ENCODE measurements at places on chromosomes 13 and 19.

GRCh38 chr13:46667687-46668281 lies 114.8 kb downstream of the LRCH1 start:
- DNase-seq = peak; percentile 25

DNA sequence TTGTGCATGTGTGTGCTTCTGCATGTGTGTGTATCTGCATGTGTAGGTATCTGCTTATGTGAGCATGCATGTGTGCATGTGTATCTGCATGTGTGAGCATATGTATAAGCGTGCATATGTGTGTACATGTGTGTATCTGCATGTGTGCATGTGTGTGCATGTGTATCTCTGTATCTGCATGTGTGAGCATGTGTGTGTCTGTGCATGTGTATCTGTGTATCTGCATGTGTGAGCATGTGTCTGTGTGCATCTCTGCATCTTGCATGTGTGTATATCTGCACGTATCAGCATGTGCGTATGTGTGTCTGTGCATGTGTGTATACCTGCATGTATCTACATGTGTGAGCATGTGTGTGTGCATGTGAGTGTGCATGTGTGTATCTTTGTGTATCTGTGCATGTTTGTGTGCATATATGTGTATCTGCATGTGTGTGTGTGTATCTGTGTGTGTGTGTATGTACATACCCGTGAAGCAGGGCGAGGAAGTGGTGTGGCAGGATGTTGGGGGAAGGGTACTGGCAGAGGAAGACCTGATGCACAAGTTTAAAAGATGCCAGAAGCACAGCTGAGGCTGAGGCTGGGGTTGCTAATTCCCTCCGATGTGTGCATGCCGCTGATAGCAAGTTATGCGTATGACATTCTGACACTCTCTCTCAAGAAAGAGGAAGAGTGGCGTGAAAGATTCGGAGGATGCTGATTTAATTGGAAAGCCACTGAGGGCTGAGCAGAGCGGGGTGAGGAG lies 64.2 kb downstream of the TEX29 start:
- no peak for DNase-seq

DNA sequence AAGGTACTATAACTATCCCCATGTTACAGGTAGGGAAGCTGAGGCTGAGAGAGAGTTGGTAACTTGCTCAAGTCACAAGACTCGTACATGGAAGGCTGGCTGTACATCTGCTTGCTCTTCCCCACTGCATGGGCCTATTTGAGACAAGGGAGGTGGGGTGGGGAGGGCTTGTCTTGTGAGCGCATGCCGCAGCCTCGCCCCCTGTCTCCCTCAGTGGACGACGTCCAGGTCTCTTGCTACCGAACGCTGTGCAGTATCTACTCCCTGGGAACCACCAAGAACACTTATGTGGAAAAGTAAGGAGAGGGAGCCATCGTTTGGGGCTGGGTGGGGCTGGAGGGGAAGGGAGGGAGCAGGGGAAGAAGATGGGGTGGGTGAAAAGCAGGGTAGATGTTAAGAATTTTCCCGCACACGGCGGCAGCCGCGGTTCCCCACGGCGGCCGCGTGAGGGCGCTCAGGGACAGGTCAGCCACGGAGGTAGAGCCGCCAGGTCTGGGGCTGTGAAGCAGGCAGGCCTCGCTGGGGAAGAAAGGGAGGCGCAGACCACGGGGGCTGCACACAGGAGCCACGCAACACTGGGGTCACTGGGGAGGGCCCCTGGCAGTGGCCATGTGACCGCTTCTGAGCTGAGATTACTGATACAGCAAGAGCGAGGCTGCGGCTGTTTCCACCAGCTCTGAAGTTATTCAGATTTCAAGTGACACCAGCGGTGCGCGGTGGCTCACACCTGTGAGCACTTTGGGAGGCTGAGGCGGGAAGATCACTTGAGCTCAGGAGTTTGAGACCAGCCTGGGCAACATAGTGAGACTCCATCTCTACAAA lies 81.5 kb downstream of the RYR1 start:
- DNase-seq = peak; percentile 97

GRCh38 chr13:80884056-80884785 lies 543.3 kb upstream of the SPRY2 start:
- DNase-seq = no peak

DNA sequence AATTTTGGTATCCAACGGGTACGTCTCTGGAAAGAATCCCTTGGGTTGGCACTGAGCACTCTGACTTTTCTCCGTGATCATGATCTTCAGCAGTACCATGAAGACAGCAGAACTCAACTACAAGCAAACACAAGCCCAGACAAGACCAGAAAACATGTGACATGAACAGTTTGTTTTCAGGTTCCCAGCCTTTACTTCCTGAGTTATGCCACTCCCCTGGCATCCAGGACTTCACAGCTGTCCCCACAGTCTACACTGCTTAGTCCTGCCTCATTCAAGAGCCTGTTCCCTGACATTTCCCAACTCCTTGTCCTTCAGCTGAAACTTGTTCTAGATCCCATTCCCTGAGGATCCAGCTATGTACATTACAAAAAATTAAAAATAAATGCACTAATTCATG lies 4.9 kb upstream of the N4BP2L1 start:
- DNase-seq = no peak

GRCh38 chr13:42275506-42275905 lies 3.6 kb downstream of the AKAP11 start:
- no peak for DNase-seq

GRCh38 chr19:7868671-7869452 lies 5.3 kb downstream of the PRR36 start:
- DNase-seq = peak; percentile 96

GRCh38 chr19:38975214-38975860 lies at the start of gene FBXO17:
Gene FBXO17 (minus strand): TSS chr19:38975742. CDS start chr19:38950319, 25,423 bp downstream.
- no peak for DNase-seq

DNA sequence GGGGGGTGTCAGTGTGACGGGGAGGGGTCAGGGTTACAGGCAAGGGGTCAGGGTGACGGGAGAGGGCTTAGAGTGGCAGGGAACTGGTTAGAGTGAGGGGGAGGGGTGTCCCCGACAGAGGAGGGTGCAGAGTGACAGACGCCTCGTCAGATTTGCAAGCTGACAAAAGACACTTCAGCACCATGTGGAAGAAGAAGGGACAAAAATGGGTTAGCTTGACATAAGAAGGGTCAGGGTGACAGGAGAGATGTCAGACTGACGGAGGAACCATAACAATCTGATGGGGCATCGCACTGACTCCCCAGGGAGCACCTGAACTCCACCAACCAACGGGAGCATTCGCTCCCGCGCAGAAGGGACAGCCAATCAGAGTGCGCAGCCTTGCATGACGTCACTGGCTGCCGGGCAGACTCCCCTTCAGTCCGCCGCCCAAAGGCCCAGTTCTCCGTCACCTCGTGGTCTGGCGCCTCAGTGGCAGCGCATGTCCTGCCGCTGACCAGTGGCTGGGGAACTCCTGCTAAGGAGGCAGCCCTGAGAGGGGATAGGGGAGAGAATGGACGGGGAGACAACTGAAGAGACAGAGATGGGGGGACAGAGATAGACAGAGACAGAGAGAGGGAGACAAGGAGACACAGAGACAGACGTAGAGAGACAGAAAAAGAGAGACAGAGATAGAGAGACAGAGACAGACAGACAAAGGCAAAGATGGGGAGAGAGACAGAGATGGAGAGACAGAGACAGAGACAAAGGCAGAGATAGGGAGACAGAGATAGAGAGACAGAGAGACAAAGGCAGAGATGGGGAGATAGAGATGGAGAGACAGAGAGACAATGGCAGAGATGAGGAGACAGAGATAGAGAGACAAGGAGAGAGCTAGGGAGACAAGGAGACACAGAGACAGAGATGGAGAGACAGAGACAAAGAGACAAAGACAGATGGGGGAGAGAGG lies 30.2 kb downstream of the C19orf81 start:
- DNase-seq = peak; percentile 97

GRCh38 chr13:25018729-25019115 lies 77.2 kb upstream of the PABPC3 start:
- DNase-seq = no peak

- DNase-seq = no peak
Observed at GRCh38 chr19:40493778-40494177, 27.0 kb downstream of the SPTBN4 start.

- DNase-seq = no peak
Observed at GRCh38 chr19:15989889-15990288, 41.1 kb downstream of the OR10H4 start.

- no peak for DNase-seq
Observed at GRCh38 chr13:44181931-44182330, 191.7 kb upstream of the SERP2 start.

- no peak for DNase-seq
Observed at GRCh38 chr19:48401287-48401686, 7.8 kb downstream of the GRIN2D start.

DNA sequence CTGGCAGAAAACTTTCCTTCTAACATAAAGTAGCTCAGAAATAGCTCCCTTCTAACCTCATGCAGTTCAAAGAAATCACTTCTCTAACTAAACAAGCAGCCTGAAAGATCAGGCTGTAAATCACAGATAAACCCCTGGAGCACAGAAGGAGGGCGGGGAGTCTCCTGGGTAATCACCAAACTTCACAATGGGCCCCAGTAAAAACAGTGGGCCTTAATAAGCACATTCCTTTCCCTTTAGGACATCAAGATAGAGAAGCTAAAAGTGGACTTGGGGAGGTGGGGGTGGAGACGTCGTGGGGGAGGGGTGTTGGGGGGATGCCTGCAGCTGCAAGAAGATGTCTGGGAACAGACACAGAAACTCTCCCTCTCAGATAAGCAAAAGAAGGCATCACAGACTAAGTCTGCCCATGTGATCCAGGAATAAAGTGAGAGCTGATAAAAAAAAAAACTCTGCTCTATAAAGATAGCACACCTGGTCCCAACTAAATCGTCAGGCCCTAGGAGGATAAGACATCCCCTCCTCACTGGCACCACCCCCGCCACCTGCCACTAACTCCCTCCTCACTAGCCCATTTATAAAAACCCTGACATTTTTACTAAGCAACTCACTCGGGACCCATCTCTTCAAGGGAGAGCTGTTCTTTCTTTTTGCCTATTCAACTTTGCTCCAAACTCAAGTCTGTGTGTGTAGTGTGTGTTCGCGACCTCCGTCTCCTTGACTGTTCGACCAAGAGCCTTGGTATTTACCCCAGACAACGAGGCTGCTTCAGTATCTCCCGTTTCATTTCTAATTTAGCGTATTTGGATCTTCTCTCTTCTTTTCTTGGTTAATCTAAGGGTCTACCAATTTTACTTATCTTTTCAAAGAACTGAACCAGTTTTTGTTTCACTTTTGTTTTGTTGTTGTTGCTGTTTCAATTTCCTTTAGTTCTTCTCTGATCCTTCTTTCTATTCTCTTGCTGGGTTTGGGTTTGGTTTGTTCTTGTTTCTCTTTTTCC lies 31.7 kb downstream of the DNAJC15 start:
- no peak for DNase-seq

DNA sequence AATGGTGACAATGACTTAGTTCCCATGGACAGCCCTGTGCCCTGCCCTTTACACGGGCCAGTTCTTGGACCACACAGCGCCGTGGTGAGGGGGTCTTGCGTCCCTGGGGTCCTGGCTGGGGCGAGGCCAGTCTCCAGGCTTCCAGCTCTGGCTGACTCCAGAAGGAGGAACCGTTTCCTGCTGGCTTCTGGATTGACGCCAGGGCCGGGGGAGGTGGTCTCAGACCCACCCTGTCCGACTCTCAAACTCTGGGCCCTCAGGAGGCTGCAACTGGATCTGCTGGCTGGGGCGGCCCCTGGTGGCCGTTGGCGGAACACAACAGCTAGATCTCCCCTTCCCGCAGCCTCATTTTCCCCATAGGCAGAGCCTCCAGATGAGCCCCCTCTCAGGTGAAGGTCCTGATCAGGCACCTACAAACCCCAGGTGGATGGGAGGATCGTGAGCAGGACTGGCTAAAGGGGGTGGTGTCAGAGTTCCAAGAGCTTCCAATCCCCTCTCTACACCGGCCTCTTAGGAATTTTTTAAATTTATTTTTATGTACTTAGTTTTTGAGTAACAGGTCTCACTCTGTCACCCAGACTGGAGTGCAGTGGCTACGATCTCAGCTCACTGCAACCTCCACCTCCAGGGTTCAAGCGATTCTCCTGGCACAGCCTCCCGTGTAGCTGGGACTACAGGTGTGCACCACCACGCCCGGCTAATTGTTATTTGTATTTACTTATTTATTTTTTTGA lies 8.0 kb downstream of the CCDC194 start:
- DNase-seq = peak; percentile 57

- no peak for DNase-seq
Observed at GRCh38 chr19:44745341-44745831, 3.1 kb upstream of the BCL3 start.

DNA sequence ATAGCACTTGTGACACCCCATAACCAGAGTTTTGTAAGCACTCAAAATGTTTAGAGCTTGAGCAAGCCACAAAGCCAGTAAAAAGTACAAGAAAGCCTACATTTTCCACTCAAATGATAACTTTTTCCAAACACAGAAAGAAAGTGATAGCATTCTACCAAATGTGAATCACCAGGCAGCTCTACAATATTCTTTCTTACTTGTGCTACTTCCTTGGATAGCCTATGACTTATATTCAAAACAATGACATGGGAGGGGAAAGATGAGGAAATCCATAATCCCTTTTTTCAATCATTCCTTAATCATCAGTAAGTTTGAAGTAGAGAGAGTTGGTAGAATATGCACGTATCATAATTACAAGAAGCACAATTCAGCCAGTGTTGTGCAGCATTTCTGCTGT lies 650.8 kb upstream of the PCDH9 start:
- DNase-seq = no peak

DNA sequence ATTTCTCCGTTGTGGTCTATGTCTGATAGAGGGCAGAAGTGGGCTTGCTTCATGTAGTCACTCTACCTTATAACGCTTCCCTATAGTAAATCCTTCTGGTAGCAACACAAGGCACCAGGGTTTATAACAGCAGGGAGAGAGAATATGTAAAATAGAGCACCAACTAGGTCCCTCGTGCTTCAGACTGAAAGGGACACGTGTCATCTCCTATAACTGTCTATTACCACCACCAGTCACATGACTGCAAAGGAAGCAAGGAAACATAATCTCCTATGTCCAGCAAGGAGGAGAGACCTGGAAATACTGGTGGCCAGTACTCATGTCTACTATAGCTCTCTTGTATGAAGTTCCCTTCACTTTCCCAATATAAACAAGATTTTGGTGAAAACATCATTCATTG lies 79.2 kb downstream of the SLAIN1 start:
- no peak for DNase-seq

DNA sequence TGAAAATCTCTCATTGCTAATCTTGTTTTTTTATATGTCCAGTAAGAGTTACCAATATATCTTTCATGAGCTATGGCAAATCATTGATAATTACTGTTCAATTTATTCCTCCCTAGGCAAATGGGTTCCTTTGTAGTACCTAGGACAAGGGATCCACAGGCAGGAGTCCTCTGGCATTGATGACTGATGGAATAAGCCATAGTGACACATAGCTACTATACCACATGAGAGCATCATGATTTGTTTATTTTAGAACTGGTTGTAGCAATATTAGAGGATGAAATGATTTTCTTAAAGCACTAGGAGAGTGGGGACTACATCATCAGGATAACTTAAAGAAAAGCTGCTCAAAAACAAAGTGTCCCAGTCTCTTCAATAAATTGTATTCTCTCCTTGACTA lies 21.7 kb upstream of the MAB21L1 start:
- DNase-seq = no peak
